ENCODE measurements at places on chromosomes 3 and 15.
A peak's percentile ranks its signal among the peaks of the same experiment; 100 is the strongest.

- no peak for ATAC-seq
These were observed 43.1 kb downstream of the BHLHE40 start for GRCh38 chr3:5022187-5022965.

DNA sequence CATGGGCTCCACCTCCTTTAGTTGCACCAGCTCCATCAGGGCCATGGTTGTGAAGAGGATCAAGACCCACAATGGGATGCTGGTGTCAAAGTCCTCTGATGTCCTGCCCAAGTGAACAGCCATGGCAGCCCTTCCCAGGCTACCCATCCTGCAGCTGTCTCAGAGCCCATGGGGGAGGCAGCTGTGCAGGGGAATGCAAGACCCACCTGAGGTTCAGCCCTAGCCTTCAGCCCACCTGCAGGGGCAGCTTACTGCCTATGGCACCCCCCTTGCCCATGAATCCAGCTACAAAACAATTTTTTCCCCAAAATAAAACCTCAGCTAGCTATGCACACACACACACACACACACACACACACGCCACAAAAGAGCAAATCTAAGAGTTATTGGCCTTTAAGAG is 48.2 kb upstream of the POU1F1 start:
- ATAC-seq, result no peak

GRCh38 chr3:56792193-56792592 is 9.6 kb downstream of the ARHGEF3 start:
- no peak for ATAC-seq

DNA sequence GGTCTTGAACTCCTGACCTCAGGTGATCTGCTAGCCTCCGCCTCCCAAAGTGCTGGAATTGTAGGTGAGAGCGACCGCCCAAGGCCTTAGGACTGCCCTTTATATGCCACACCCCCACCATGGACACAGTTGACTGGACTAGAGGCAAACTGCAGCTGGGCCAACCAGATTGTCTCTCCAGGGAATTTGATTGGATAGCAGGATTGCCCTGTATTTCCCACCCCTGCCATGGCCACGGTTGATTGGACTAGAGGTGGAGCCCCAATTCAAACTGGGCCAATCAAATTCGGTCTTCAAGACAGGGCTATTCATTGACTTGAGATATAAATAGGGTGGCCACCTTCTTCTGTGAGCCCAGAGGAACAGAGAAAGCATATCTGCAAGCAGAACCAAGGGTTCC is 6.9 kb upstream of the CLPX start:
- ATAC-seq, result peak; percentile 17

DNA sequence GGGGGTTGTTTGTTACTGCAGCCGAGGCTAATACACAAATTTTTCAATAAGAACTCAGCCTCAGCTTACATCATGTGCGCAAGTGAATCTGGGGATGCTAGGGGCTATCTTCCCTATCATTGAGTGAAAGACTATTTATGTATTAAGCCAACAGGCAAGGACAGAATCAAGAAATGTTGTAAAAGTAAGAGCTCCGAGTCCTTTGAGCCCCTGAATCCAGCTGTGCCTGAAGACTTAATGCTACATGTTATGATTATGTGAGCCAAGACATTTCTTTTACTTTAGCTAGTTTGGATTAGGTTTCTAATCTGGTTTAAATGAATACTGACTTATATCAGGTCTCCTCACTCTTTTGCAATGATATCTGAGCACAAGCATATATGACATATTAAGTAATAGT is 782.9 kb upstream of the CFAP20DC start:
- ATAC-seq, result no peak

DNA sequence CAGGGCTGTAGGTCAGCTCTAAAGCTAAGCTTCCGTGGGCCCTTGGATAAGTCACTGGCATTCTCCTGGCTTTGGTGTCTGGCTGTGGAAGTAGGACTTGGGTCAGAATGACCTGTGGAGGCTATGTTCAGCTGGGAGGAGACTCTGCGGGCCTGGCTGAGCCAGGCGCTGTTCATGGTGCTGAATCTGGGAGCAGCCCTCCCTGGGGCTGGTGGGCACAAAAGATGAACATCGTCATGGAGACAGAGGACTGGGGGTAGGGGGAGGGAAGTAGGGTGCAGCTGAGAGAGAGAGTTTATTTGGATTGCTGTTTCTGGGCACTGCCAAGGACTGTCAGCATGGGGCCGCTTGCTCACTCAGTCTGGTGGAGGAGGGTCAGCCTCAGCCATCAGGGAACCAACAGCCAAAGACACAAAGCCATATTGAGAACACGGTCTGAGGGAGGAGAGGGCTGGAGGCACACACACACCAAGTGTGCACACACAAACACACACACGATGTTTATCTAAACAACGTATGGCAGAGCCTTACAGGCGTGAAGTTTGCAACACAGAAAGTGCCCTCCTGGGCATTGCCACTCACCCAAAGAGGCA is 120.7 kb upstream of the LINGO1 start:
- peak; percentile 66 for ATAC-seq

DNA sequence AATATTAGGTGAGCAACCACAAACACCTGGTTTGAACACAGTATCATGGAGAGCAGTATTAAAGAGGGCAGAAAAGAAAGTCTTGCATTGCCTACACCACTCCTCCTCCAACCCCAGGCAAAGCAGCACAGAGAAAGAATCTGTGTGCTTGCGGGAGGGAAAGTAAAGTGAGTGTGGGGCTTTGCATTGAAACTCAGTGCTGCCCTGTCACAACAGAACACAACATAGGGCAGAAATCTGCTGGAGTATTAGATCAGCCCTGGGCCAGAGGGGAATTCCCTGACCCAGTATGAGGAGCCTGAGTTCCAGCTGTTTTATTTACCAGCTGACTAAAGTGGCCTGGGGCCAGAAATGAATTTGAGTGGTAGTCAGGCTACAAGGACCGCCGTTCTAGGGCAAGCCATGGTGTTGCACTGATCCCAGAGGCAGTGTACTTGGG is 75.5 kb downstream of the SPATA16 start:
- no peak for ATAC-seq

- no peak for ATAC-seq
These were observed 185.8 kb upstream of the EOMES start for GRCh38 chr3:27907929-27908328.

DNA sequence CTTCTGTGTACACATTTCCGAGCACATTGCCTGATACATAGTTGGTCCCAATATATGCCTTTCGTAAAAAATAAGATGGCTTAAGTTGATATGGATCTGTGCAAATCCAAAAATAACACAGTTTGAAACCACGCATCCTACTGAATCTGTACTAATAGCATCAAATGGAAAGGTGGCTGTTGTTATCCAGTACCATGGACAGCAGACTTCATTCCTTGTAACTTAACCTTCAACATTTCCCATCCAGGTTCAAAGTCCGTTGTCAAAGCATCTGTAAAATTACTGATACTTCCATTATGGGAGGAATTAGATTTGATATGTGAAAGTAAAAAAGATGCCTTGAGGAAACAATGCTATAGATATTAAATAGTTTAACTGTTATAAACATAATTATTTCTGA is 65.5 kb upstream of the C3orf49 start:
- no peak for ATAC-seq

DNA sequence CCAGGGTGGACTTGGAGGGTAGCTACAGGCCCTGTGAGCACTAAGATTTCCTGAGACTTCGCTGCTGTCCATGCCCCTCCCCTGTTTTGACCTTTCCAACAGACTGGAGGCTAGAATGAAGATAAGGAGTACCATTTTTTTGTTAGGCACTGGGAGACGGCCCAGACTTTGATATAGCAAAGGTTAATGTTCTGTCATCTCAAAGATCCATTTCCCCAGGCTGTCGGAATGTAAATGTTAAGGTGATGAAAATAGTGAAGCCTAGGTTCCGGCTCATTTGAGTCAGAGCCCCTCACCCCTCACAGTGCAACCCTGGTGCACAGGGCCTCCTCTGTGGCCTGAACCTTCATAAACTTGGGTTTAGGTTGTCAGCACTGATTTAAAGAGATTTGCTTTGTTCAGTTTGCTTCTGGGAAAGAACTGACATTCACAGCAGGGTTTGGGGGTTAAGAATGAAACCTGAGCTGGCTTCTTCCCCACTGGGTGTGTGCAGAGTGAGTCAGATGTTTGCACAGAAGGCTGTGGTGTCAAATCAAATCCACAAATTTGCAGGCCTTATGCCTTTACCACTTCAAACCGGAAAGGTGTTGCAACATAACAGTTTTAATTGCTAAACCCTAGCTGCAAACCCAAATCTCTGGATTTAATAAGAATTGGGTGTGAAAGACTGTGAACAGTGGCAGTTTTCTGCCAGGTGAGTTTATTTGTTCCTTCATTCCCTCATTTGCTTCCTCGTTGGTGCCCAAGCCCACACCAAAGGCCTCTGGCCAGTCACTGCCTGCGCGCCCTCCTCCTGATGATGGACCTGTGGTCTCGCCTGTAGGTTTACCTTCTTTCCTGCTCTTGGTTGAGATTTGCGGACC is 20.6 kb upstream of the KCTD6 start:
- peak; percentile 90 for ATAC-seq

GRCh38 chr3:145333931-145334330 is 827.1 kb downstream of the PLOD2 start:
- ATAC-seq, result peak; percentile 87

DNA sequence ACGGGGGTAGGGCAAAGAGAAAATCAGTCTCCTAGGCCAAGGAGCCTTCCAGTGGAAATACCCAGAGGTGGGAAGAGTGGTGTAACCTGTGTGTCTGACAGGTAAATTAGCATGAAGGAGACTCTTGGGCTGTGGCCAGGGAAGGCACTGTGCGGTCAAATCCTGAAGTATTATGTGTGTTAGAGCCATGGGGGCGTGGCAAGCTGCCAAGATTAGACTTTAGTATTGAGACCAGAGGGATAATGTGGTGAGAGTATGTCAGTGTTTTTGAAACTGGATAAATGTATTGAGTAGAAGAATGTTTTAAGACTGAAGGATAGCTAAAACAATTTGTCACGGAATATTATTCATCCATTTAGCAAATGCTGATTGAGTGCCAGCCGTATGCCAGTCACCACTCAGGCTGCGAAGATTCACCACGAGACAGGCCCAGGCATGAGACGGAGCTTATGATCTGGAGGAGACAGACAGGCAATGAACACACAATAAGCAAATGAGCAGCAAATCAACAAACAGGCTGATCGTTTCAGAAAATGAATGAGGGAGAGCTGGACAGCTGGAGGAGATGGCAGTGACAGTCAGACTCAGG is 445.9 kb downstream of the MCTP2 start:
- no peak for ATAC-seq

DNA sequence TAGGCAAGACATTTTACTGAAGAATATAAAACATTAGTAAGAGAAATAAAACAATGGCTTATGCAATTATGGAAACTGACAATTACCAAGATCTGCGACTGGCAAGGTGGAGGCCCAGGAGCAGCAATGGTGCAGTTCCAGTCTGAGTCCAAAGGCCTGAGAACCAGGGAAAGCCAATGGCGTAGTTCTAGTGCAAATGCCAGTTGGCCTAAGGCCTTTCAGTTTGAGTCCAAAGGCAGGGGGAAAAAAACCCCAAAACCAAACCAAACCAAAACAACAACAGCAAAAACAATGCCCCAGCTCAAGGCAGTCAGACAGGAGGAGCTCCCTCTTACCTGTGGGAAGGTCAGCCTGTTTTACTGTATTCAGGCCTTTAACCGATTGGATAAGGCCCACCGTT is 72.6 kb downstream of the ST6GAL1 start:
- ATAC-seq, result no peak

- no peak for ATAC-seq
These were observed 31.4 kb downstream of the ARIH2 start for GRCh38 chr3:48950051-48950450.

GRCh38 chr3:131786386-131786785 is 248.4 kb downstream of the CPNE4 start:
- no peak for ATAC-seq

DNA sequence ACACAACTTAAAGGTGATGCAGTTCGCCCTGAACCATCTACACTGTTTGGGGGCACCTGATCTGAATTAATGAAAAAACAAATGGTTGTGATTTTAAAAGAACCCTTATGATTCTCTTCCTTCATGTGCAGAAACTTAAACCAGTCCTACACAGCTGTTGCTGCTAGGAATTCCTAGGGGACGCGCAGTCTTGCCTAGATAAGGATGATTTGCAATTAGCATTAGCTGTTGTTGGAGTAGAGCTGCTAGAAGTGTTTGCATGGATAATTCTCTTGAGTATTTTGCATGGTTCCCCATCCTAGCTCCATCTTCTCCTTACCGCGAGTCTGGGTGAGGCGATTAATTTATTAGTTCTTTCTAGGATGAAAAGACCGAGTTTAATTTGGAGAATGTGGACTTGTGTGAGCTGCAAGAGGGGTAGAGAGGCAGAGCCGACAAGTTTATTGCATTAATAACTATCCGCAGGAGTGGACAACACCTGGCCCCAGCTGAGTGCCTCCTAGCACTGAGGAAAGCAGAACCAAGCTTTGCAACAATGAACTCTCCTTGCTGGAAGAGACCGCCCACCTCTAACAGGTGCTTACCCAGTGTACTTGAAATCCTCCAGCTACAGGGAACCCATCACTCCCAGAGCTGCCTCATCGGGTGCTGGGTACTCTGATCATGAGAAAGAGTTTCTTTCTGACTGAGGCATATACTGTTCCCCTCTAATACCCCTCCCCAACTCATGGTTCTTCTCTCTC is 75.0 kb upstream of the WNT7A start:
- no peak for ATAC-seq

GRCh38 chr3:178971614-178972013 is 100.0 kb downstream of the ZMAT3 start:
- no peak for ATAC-seq

DNA sequence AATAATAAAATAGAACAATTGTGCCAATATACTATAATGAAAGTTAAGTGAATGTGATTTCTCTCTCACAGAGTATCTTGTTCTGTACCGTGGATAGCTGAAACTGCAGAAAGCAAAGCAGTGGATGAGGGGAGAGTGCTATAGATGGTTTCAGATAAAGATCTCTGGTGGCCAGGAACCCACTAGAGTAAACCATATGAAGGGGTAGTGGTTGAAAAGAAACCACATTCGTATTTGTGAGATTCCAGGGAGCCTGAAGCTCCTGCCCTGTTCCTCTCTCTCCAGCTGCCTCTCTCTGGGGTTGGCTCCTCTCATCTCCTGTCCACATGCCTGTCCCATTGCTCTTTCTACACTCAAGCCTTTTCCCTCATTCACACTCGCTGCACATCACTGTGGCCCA is 8.9 kb downstream of the ABHD17C start:
- no peak for ATAC-seq
